ENCODE measurements at places on chromosomes 3 and 15.

- no peak for DNase-seq
Observed at GRCh38 chr3:8147711-8148110, 353.9 kb upstream of the LMCD1 start.

DNA sequence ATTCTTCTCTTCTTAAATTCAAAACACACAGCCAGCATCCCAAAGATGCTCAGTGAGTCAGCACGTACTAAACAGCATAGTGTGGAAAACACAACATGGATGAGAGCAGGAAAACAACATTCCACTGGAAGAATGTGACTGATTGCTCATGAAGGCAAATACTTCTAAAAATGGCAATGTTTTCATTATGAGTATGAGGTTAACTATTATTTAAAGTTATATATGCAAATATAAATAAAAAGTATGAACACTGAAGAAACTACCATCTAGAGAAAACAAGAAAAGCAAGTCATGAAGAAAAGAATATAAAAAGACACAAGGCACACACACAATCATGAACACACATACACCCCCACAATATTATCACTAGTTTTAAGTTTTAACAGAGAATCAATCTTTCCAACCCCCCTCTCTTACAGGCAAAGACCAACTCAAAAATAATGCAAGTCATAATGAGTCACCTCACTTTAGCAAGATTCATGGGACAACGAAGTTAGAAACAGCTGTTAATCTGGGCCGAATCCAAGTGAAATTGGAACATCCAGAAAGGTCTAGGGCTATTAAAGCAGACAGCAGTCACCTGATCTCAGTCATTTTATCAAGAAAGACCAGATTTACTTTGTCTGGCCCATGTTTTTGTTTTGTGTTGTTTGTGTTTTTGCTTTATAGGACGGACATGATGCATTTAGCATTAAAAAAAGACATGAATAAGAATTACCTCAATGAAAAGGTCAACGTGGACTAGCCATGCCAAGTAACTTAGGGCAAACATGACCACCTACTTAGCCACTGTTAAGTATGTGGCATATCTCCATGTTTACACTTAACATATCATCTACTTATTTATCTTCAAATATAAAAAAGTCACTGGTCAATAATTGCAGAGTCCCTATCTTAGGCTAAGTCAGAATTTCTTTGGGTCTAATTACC lies 18.1 kb downstream of the GBE1 start:
- no peak for DNase-seq

GRCh38 chr3:96753124-96753523 lies 61.3 kb upstream of the EPHA6 start:
- no peak for DNase-seq

DNA sequence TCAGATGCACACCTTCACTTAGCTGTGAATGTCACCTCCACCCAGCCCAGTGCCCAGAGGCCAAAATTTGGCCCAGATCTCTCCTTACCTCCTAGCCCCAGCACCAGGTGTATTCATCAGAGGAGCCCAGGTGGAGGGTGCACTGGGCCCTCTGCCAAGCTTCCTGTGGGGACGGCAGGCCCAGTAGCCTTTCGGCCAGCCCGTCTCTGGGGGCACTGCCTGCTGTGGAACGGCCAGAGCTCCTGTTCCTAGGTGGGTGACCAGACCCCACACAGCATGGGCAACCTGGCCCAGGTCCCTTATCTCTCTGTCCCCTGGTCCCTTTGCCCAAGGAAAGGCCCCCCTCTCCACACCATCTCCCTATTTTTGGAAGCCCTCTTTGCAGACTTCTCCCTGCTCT lies 67.8 kb downstream of the AAGAB start:
- DNase-seq = no peak

GRCh38 chr15:95469496-95470000 lies 861.0 kb upstream of the NR2F2 start:
- no peak for DNase-seq

DNA sequence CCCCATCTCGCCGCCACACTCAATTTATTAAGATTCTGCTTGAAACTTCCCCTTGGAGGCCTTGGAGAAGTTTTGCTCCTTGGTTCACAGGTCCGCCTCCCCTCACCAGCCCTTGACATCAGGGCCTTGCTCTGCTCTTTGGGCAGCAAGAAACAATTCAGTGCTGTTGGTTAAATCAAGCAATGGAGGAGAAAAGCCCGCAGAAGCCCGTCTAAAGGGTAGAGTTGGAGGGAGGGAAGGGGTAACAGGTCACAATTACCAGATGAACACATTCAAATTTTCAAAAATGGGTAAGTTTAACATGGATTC lies 429 bp downstream of the PARP9 start:
- peak; percentile 56 for DNase-seq

- no peak for DNase-seq
Observed at GRCh38 chr15:96720251-96720650, 389.8 kb downstream of the NR2F2 start.

- no peak for DNase-seq
Observed at GRCh38 chr15:81071120-81071519, 63.0 kb upstream of the CFAP161 start.

- no peak for DNase-seq
Observed at GRCh38 chr3:157136647-157137387, 23.1 kb downstream of the CCNL1 start.

DNA sequence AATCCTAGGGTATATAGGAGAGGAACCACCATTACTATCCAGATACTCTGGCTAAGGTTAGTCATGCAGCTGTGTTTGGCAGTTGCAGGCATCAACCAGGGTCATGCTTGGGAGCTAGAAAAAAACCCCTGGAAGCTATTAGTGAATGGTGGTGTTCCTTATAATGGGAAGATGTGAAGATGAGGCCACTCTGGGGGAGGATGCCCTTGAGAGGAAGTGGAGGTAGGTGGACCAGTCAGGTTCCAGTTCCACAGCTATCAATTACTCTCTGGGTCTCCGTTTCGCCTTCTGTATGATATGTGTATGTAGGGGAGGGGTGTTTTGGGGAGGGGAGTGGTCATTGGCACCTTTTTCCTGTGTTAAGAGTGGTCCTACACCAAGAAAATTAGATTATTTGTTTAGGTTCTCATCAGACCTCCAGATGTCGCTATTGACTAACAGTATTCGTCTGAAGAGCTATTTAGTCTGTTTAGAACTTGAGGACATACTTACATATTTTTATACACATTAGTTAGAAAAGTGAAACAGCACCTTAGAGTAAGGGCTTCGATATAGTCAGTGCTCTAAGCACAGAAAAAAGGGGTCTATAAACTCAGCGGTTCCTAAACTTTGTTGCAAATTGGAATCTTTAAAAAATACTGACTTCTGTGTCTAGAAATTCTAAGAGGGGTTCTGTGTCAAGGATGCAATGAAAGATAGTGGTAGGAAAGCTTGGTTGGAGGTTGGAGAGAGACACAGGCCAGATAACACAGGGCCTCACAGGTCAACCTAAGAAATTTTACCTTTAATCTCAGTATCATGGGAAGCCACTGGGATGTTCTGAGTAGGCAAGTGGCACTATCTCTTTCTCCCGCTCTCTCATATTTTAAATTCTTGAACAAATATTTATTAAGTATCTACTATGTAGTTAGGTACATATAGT lies 9.1 kb upstream of the HPS3 start:
- DNase-seq = no peak

GRCh38 chr3:46214751-46215352 lies 6.7 kb upstream of the CCR1 start:
- DNase-seq = no peak

DNA sequence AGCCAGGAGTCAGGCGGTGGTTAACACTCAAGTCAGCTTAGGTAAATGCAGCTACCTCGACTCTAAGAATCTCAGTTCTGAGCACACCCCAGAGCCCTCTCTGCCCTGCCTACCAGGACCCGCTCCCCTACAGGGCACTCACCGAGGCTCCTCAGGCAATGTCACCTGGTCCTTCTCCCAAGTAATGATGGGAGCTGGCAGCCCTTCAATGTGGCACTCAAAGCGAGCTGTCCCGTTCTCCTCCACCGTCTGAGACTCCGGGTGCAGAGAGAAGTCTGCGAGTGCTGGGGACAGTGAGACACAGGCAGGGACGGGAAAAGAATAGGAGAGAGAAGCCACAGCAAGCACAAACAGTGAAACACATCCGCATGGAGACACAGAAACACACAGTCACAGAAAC lies 12.7 kb downstream of the IGDCC4 start:
- DNase-seq = no peak
